ENCODE measurements at places on chromosomes 16 and 17.

DNA sequence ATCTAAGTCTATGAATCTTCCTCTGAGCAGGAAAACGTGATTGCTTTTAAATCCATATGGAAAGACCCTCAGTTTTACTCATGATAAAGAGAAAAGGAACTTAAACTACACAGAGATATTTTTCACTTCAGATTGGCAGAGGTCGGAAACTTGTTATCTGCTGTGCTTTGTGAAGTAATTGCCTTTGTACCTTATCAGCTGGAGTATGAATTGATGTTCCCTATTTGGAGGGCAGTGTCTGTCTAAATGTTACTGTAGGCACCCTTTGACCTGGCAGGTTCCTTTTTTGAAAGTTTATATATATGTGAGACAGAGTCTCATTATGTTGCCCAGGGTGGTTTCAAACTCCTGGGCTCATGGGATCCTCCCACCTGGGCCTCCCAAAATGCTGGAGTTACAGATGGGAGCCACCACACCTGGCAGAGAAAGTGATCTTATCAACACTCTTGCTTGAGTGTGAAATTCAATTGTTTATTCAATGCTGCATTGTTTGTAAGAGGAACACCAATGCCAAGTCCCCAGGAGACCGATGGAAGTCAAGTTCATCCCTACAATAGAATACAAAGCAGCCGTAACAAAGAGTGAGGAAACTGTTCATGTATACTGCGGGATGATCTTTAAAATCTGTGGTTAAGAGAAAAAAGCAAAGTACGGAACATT lies 52.3 kb downstream of the ABCC1 start:
- no peak for DNase-seq

GRCh38 chr16:89920723-89921122 lies 2.1 kb downstream of the MC1R start:
- no peak for DNase-seq

GRCh38 chr16:75750528-75750927 lies 24.2 kb upstream of the CPHXL start:
- no peak for DNase-seq

DNA sequence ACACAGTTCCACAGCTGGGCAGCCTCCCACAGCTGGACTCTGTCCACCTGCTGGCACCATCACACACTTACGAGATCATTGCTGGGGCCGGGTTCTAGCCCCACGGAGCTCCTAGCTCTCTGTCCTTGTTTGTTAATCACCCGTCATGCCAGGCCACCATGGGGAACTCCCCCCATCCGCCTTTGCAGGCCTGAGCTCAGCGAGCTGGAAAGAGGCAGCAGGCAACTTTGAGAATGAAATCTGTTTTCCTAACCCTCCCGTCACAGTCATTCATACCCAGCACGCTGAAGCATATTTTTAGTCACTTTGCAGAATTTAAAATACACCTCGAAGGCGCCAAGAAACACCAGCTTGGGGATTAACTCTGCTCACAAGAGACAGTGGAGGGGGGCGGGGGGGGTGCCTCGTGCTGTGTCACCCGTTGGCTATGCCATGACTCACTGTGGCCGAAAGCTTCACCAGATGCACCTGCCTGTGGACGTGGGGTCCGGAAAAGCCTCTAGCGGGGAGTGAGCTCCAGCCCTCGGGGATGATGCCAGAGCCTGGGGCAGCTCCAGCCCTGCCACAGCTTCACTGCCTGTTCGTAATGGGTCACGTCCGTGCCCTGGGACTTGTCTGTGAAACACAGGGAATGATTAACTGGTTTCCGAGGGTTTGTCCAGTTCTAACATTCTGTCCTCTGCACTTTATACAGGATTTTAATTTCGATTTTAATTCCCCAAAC lies 1.4 kb upstream of the SPNS2 start:
- no peak for DNase-seq

DNA sequence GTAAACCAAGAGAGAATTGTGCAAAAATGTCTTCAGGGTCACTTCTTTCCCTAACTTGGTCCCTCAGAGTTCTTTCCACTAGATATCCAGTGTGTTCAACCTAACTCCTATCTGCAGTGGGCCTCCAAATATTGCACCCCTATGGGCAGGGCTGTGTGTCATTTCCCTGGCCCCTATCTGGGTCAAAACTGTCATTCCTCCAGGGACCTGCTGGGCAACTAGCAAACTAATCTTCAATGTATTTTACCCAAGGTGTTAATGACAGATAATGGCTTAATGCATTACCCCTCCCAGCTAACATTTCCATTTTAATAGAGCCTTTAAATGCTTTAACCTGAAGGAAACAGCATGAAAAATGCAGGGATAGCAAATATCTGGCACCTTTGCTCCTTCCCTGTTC lies 25.8 kb upstream of the SKAP1 start:
- no peak for DNase-seq

- DNase-seq: no peak
Observed at GRCh38 chr17:57782062-57782490, 37.0 kb upstream of the CCDC182 start.

DNA sequence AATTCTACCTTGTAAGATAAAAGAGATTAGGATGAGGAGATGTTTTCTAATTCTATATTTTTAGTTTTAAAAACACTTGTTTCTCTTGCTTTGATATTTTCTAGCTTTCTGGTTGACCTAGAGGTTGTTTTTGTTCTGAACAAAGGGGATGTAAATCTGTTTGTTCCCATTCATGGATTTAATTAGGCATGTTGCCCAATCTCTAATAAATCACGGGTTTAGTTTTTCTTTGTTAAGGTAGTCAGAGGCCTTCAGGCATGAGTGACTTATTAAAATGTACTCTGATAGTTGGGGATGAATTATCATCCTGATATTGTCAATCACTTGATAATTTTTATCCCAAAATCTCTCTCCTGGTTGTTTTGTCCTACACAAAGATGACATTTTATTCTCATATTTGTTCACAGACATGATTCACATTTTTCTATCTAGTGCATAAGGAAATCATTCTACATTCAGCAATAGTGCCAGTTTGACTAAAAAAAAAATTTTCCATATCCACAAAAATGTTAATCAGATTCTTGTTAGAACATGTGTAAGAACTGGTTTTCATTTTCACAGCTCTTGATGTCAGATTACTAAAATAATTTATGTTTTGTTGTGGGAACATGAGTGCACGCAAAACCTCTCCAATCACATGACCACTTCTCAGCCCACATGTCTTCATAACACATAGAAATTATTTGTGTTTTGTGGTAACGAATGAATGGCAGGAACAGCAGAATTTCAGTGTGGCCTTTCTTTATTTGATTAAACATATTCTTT lies 95.7 kb upstream of the AKTIP start:
- DNase-seq: no peak

DNA sequence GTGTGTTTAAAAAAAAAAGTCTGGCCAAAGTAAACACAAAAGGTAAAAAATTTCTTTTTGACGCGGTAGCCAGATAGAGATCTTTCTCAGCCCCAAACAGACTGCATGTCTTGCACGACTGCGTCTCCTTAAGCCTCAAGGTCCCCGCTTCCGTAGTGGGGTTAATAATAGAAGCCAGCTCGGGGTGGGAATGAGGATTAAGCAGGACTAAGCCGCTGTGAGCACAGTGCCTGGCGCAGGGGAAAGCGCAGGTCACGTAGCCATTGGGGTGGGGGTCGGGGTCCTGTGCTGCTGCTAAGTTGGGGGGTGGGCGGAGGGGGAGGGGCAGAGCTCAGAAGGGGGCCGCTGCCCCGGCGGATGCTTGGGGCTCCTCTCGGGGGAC lies 521 bp downstream of the GGA2 start:
- DNase-seq: no peak

DNA sequence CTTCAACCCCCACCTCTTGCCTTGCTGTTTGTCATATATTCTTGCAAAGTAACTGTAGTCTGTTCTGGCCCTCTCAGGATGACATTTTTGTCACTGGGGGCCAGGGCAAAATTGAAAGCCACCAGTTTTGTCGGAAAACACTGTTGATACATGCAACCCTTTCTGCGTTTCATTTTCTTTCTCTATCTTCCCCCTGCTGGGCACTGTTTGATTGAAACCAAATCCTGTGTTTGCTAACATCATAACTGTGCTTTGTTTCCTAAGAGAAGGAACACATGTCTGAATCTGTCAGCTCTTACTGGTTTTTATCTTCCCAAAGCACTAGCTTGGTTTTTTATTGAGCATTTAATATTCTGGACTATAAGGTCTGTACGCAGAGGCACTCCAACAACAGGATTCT lies 11.7 kb upstream of the CPPED1 start:
- no peak for DNase-seq

GRCh38 chr17:43818966-43819365 lies 14.0 kb downstream of the MPP3 start:
- no peak for DNase-seq

GRCh38 chr16:89919535-89920406 lies 1.1 kb downstream of the MC1R start:
- DNase-seq: no peak

GRCh38 chr17:48608494-48608834 lies 2.4 kb downstream of the HOXB7 start:
- DNase-seq: no peak

GRCh38 chr17:6393351-6393952 lies 41.5 kb downstream of the AIPL1 start:
- DNase-seq: no peak

- no peak for DNase-seq
Observed at GRCh38 chr17:41891135-41892020, 26.2 kb upstream of the KLHL11 start.

GRCh38 chr16:48321317-48322036 lies 63.7 kb downstream of the SIAH1 start:
- DNase-seq: no peak

DNA sequence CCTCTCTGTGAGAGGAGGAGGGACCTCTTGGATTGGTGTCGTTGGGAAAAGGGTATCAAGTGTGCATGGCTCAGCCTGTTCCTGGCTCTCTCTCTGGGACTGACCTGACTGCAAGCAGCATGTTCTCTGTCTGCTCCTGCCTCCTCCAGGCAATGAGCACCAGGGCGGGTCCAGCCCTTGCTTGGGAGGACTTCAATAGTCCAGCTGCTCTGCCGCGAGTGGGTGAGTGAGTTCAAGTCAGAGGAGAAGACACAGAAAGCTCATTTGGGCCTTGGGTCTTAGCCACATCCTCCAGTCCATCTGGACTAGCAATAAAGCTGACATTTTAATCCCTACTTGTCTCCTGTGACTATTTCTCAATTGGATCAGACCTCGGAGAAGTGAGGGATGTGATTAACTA lies 25.2 kb upstream of the TNS4 start:
- DNase-seq: no peak

GRCh38 chr16:17283016-17283415 lies 187.7 kb downstream of the XYLT1 start:
- no peak for DNase-seq

DNA sequence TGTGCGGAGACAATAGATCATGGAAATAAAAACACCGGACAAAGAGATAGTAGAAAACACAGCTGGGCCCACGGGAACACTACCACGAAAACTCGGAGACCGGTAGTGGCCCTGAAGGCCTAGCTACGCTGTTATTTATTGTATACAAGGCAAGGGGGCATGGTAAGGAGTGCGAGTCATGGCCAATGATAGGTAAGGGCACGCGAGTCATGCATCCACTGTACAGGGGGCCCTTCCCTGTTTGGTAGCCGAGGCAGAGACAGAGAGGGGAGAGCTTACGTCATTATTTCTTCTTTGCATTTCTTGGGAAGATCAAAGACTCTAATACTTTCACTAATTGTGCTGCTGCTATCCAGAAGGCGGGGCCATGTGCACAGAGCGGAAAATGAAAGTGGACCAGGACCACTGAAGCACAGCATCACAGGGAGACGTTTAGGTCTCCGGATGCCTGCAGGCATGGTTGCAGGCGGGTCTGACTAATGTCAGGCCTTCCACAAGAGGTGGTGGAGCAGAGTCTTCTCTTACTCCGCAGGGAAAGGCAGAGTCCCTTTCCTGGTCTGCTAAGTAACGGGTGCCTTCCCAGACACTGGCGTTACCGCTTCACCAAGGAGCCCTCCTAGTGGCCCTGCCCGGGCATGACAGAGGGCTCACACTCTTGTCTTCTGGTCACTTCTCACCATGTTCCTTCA lies 74.4 kb upstream of the ARL4D start:
- DNase-seq: no peak

- DNase-seq: no peak
Observed at GRCh38 chr16:64730261-64730660, 391.6 kb downstream of the CDH11 start.

DNA sequence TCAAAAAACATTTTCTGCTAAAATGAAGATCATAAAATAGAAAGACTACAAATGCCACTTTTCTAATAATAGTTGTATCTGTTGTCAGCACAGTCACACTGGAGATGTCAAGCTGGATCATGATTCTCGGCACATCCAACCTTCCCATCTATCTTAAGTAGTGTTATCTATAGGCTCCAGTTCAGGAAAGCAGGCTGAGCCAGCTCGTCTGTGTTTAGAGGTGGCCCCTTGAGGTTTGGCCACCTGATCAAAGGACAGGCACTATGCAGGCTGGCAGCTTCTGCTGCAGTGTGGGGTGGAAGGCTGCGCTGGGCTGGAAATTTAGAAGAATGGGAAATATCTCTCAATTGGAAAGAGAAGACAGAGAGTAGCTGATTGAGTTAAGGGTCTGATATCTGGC lies 32.4 kb downstream of the SMYD4 start:
- DNase-seq: no peak

GRCh38 chr16:57306676-57307341 lies 22.3 kb upstream of the PLLP start:
- no peak for DNase-seq

GRCh38 chr16:81469183-81469677 lies 24.6 kb downstream of the CMIP start:
- DNase-seq: no peak

- no peak for DNase-seq
Observed at GRCh38 chr17:61567045-61567802, 23.8 kb downstream of the NACA2 start.

- DNase-seq: no peak
Observed at GRCh38 chr16:73217654-73218053, 169.7 kb upstream of the ZFHX3 start.

DNA sequence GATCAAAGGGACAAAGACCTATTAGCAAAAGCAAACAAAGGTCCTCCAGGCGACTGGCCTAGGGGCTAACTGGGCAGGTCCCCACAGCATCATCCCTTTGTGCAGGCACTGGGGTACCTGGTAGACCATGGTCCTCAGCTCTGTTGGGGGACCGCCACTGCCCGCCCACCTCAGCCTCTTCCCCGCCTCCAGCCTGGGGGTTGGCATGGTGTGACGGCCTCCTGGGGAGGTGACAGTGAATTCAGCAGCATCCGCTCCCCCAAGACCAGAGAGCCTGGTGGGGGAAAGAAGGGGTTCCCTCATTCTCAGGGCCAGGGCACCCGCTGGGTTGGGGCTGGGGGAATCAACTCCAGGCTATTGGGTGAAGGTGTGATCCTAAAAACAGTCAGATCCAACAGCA lies 38.7 kb upstream of the DNAH9 start:
- DNase-seq: no peak

GRCh38 chr17:42027961-42028790 lies 8.3 kb downstream of the NKIRAS2 start:
- no peak for DNase-seq

Measured in NCI-H2081 treated with DMSO at 0.1 percent for 48 hours (cell line).